ENCODE measurements at places on chromosomes 11 and 22.

- no peak for DNase-seq
Observed at GRCh38 chr11:28743061-28743550, 634.9 kb downstream of the METTL15 start.

DNA sequence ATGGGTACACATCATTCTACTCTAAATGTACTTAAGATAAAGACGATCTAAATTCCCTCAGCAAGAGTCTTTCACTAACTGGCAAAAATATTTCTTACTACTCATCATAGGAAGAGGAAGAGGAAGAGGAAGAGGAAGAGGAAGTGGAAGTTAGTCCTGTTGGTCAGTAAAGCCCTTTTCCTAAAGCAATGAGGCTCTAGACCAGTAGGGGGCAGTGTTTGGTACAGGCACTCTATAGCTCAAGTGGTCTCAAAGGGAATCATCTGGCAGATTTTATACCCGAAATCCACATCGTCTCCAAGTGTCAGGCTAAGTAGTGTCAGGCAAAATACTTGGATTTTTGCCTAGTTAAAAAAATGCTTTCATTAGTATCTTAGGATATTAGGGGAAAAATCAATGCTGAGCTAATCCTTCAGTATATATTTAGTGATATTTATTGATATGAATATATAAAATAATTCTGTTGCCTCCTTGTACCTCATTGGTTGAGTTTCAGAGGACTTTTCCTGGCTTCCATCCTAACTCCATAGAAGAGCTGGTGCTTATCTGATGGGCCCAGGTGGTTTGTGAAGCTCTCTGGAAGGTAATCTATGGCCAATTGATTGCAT is 7.7 kb downstream of the BLID start:
- peak; percentile 48 for DNase-seq

DNA sequence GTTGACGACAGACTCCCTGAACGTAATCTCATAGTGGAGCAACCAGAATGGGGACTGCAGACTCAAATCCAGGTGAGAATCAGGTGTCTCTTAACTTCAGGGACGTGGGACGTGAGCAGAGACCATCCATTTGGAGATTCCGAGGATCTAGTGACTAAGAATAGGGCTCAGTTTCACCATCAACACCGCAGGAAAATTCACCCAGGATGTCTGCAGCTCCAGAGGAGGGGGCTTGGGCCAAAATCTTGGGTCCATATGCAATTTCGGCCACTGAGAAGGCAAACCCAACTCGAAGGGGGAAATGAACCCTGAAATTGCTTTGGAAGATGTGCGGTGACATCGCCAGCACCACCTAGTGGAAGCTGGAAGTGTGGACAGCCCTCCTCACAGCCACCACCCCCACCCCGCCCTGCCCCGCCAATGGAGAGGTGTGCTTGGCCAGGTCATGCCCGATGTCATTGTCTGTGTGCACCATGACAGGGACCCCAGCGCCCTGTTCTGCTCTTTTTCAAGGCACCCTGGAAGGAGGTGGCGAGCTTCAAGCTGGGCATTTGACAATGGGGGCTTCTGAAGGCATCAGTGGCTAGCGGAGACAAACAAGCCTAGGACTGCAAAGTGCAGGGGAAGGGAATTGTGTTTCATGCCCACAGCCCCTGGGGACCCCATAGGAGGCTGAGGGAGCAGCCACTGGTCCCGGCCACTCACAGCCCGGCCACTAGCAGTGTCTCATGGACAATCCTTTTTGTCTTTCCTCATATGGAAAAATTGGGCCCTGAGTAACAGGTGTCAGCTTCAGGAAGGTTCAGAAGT is 24.8 kb downstream of the APOL1 start:
- DNase-seq = peak; percentile 70

DNA sequence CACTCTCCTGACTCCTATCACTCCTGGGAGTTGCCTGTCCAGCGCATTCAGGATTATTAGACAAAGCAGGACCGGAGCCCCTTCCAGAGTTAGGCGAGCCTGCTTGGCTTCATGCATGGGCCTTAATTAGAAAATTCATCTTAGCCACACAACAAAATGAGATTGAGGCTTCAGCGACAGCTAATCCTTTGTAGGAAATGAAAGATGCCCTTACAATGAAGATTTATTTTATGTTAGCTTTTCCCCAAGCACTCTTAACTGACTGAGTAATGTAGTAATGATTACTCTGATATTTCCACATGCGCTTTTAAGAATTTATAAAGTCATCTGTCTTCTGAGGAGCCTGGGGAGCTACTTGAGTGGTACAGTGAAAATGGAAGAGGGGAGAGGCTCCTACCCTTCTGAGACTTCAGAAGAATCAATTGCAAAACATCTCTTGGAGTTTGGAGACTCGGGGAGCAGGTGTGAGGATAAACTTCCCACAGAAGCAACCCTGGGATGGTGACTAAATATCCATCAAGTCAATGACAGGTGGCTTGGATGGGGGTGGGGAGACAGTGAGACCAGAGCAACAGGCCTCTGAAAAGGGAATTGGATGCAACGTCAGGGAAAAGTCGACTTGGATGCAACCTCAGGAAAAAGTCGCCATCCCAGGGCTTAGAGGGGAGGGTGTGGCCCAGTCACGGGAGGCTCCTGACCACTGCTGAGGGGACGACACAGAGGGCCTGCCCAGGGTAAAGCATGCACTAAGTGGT is 434.5 kb upstream of the B3GAT1 start:
- DNase-seq = no peak

DNA sequence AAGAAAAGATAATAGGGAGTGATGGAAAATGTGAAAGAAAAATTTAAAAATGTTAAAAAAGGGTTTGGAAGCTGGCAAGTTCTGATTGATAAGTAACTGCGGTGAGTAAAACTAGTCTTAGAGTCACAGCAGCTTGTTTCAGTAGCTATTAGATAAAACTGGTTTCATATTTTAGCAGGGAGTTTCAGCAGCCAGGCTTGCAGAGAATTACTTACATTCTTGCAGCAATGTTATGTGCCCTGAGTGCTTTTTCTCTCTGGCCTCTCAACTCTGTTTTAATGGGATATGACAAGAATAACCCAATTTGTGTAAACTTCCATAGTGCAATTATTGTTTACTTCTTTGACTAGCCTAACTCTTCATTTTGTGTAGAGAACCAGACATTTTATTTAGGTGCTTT is 33.6 kb downstream of the PPME1 start:
- no peak for DNase-seq

DNA sequence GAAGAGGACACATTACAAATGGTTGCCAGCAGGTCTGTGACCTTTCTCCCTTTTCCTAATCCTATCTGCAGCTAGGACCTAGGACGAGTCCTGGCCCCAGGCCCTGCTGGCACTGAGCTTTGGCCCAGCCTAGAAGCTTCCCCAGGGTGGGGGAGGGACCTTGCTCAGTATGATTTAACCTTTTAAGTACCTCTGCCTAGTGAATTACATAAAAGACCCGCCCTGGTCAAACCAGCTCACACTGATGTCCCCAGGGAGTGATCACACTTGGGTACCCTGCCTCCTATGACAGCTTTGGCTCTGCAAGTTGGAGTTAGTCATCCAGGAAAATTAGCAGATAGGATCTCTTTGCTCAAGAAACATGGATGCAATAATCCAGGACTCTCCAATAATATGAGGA is 21.9 kb downstream of the ASCC2 start:
- no peak for DNase-seq

- DNase-seq = no peak
Observed at GRCh38 chr11:93196816-93197379, 893 bp downstream of the SLC36A4 start.

DNA sequence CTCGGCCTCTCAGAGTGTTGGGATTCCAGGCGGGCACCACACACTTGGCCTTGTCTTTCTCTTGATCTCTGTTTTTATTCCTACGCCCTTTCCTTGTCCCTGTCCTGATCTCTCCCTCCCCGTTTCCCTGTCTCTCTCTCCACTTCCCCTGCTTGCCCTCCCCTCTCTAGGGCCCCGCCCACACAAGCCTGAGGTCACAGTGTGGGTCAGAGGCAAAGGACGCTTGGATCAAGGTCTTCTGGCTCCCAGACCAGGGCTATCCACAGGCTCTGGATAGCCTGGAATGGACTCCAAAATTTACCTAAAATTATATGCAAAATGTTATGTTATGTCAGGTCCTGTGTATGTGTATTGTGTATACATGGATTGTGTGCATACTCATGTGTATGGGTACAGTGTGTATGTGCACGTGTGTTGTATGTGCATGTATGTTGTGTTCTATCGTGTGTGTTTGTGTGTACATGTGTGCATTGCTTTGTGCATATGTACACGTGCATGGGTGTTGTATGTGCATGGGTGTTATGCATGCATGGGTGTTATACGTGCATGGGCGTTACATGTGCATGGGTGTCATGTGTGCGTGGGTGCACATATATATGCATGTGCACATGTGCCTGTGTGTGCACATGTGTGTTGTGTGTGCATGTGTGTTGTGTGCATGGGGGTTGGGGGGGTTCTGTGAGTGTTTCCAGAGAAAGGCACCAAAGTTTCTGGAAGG is 38.3 kb downstream of the TP53I11 start:
- DNase-seq = peak; percentile 80

- peak; percentile 37 for DNase-seq
Observed at GRCh38 chr11:2300936-2301630, 635 bp downstream of the C11orf21 start.

- DNase-seq = no peak
Observed at GRCh38 chr11:60145677-60146076, 37.2 kb downstream of the MS4A6A start.

DNA sequence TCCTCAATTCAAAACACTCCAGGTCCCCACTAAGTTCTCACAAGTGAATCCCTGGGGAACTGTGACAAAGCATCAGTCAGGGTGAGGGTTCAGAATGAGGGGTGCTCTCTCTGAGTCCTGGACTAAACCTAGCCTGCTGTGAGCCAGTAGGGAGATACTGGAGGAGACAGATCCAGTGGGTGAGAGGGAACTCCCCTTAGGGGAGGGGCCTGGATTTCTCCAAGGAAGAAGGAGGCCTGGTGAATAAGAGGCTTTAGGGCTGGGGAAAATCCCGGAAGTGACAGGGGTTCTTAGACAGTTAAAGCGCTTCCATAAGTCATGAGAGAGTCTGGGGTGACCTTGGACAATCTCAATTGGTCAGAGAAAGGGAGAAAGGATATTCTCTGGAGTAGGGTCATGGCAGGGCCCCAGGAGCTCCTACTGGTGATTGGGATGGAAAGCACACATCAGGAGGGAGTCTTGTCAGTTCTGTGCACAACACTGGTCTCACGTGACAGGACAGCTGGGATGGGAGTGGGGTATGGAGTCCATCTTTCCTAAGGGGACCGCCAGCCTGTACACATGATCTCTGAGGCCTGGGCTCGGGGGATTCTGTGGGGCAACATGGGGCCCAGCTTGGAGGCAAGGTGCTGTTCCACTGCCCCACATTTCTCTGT is 1.5 kb downstream of the TBC1D10A start:
- peak; percentile 57 for DNase-seq

- DNase-seq = no peak
Observed at GRCh38 chr11:100434821-100435641, 252.1 kb upstream of the ARHGAP42 start.

DNA sequence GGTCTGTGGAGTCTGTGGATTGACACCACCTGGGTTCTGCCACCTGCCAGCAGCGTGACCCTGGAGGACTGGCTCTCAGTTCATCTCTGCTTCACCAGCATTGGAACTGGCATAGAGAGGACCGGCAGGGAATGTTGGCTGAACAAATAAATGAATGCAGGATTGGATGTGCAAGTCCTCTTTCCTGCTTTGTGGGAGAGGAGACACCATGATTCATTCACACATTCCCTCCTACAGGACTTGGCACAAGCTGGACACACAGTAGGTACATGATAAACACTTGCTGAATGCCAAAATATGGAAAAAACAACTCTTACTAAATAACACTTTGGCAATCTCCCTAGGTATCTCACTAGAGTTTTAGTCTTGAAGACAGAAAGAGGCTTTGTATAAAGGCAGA is 116.6 kb upstream of the NARS2 start:
- DNase-seq = no peak

DNA sequence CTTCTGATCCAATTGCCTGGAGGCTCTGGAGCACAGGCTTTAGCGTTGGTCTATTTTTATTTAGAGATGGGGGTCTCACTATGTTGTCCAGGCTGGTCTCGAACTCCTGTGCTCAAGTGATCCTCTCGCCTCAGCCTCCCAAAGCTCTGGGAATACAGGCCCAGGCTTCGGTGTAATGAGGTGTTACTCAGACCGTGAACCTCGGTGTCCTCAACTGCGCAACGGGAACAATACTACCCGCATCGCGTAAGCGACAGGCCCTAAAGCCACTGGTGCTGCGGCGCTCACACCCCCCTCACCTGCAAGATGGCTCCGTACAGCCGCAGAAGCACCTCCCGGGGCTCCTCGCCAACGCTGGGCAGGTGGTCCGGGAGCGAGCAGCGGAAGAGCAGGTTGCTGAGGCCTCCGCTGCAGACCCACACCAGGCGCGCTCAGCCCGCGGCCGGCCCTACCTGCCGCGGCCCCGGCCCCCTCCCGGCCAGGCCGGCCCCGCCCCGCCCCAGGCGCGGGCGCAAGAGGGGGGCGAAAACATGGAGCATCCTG is 628 bp downstream of the CHKB start:
- DNase-seq = peak; percentile 20

DNA sequence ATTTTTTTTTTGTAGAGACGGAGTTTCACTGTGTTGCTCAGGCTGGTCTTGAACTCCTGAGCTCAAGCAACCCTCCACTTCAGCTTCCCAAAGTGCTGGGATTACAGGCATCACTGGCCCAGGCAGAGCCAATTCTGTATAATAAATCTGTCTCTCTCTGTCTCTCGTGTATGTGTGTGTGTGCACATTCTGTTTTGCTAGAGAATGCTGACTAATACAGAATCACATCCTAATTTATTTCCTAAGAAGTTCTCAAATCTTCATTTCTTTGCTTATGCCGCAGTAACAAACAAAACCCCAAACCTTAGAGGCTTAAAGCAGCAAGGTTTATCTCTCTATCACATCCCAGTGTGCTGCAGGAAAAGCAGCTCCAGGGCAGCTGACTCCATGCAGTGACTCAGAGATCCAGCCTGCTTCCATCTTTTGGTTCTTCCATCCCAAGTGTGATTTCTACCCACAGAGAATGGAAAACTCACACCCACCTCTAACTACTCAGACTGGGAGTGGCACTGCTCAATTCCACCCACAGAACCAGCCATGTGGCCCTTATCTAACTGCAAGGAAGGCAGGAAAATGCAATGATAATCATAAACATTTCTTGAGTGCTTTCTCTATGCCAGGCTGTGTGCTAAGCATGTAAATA is 35.1 kb upstream of the LRRC10B start:
- no peak for DNase-seq
